NCI-H82 (cell line): ENCODE measurements at places on chromosomes 12 and 14.

- no peak for DNase-seq
Measured at GRCh38 chr14:70192915-70193314, 4.2 kb upstream of the SLC8A3 start.

GRCh38 chr12:44689587-44689986 lies 186.5 kb downstream of the NELL2 start:
- DNase-seq, result no peak

GRCh38 chr14:52313903-52314594 lies at the start of gene PTGER2:
PTGER2 (plus strand) TSS chr14:52314312; CDS start chr14:52314549, 237 bp downstream.
- peak; percentile 67 for DNase-seq

DNA sequence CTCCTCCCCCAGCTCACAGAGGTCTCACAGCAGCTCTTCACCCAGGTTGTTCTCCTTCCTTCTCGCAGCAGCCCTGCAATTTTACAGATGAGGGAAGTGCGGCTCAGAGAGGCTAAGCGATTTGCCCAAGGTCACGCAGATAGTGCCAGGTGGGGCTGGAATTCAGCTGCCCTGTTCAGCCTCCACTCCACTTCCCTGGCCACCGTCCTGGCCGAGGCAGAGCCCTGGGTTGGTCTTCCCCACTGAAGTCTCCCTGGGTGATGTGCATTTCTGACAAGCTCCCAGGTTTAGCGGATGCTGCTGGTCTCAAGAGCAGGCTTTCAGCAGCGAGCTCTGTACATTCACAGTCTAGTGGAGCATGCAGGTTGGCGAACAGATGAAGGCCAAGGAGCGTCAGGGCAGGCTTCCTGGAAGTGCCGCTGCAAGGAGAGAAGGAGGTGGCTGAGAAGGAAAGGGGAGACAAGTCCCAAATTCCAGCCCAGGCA lies 28.9 kb upstream of the EML1 start:
- DNase-seq, result no peak

GRCh38 chr14:62501021-62501750 lies 544.1 kb downstream of the KCNH5 start:
- DNase-seq, result no peak

GRCh38 chr12:25817166-25817565 lies 141.3 kb upstream of the RASSF8 start:
- DNase-seq, result no peak

GRCh38 chr12:110853836-110854235 lies 7.0 kb downstream of the CCDC63 start:
- DNase-seq, result peak; percentile 12

- DNase-seq, result no peak
Measured at GRCh38 chr14:42633504-42634095, 1026.9 kb downstream of the LRFN5 start.
